AG04449 (cell line): ENCODE measurements at places on chromosomes 3 and 15.

DNA sequence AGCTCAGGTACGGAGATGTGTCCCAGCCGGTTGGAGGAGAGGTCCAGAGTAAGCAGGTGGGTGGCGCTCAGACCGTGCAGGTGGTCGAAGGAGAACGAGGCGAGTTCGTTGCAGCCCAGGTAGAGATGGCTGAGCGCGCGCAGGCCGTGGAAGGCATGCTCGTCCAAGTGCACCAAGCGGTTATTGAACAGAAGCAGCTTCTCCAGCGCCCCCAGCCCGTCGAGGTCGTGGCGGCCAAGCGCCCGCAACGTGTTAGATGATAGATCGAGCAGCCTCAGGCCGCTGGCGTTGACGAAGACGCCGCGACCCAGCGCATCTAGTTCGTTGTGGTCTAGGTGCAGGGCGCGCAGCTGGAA, 648 bp downstream of the AMIGO3 start:
- DNase-seq: no peak

DNA sequence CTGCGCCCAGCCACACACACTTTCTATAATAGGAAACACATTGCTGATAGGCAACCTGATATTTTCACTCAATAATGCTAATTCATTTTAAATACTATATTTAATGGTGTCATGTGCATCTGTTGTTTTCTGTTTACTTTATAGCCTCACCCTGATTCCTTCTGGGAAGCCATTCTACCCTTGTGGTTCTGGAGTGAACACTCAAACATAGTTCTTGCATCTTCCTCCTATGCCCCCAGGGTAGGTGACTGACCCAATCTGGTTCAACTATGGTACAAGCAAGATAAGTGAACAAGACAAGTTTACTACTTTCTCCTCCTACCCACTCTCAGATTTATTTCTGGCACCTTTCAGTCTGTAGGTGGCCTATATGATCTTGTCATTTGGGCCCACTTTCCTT, 4.3 kb upstream of the SCG3 start:
- no peak for DNase-seq

GRCh38 chr3:64319391-64319790, 94.1 kb upstream of the PRICKLE2 start:
- DNase-seq: no peak

- DNase-seq: no peak
These were observed 102.9 kb upstream of the KLF13 start for GRCh38 chr15:31223478-31224350.

DNA sequence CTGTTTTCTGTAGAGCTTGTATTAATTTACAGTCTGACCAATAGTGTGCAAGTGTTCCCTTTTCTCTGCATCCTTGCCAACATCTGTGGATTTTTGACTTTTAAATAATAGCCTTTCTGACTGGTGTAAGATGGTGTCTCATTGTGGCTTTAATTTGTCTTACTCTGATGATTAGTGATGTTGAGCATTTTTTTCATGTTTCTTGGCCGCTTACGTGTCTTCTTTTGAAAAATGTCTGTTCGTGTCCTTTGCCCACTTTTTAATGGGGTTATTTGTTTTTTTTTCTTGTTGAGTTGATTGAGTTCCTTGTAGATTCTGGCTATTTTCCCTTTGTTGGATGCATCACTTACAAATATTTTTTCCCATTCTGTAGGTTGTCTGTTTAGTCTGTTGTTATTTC, 7.6 kb upstream of the ACOX2 start:
- DNase-seq: no peak

GRCh38 chr3:24156466-24156865, 211.4 kb downstream of the NR1D2 start:
- no peak for DNase-seq

DNA sequence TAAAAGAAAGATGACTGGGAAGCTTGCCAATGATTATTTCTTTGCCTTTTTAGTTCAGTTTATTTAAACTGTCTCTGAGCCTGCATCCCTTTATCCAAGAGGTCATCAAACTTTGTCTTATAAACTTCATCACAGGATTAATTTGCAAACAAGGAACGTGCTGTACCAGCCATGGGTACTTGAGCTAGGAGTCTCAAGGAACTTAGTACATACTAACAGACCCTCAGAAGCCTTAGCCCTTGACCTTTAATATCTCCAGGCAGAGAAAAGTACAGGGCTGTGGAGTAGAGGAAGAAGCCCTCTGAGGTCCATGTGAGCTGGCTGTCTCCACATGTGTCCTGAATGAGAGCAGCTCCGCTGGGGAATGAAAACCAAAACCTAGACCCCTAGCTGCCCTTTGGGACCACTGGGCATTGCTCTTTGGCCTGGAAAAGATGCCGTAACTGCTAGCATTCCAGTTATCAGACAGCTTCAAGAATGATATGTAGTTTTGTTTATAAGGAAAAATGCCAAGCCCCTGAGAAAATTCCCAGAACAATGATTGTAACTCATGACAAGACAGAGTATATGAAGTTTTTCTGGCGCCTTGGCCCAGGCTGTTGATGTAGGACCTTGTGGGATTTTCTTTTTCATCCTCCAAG, 92.1 kb downstream of the ASB7 start:
- DNase-seq: no peak

DNA sequence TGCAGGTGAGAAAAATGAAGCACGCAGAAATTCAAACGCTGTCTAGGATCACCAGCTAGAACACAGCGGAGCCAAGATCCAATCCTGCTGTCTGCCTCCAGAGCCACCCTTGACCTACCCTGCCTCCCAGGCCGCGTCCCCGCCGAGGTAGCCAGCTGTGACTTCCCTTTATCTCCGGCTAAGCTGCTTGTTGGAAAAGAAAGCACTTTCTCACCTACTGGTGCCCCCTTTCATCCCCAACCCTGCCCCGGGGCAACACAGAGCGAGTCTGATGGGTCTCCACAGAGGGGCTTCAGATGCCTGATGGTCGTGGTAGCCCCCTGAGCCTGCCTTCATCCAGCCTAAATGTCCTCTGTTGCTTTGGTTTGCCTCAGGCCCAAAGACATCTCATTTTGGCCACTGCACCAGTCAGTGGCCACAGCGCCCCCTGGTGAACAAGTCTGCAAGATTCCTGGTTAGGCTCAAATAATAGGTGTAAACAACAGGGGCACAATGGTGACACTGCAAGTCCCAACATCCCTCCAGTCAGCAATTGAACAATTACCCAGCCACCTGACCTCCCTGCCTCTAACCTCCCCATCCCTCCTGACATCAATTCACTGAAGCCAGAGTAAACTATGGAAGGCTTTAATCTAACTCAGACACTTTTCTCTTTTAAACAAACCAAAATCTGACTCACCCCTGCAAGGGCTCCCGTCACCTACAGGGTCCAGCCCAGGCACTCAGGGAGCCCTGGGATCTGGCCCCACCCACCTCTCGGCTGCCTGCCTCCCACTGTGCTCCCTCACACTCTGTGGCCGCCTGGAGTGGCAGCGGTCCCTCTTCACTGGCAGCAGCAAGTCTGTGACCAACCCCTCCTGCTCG, 27.3 kb upstream of the BCL2L10 start:
- no peak for DNase-seq

GRCh38 chr3:117281371-117281770, 571.8 kb downstream of the TUSC7 start:
- peak; percentile 5 for DNase-seq

GRCh38 chr3:73513260-73513659, 111.5 kb downstream of the PDZRN3 start:
- no peak for DNase-seq

- no peak for DNase-seq
These were observed 127.1 kb downstream of the KCNMB2 start for GRCh38 chr3:178663201-178663934.

- no peak for DNase-seq
These were observed 793 bp downstream of the SLC30A4 start for GRCh38 chr15:45521596-45522327.

GRCh38 chr15:101604124-101604874, 47.9 kb downstream of the TM2D3 start:
- no peak for DNase-seq

GRCh38 chr15:66085128-66085527, 168.4 kb downstream of the MEGF11 start:
- no peak for DNase-seq

DNA sequence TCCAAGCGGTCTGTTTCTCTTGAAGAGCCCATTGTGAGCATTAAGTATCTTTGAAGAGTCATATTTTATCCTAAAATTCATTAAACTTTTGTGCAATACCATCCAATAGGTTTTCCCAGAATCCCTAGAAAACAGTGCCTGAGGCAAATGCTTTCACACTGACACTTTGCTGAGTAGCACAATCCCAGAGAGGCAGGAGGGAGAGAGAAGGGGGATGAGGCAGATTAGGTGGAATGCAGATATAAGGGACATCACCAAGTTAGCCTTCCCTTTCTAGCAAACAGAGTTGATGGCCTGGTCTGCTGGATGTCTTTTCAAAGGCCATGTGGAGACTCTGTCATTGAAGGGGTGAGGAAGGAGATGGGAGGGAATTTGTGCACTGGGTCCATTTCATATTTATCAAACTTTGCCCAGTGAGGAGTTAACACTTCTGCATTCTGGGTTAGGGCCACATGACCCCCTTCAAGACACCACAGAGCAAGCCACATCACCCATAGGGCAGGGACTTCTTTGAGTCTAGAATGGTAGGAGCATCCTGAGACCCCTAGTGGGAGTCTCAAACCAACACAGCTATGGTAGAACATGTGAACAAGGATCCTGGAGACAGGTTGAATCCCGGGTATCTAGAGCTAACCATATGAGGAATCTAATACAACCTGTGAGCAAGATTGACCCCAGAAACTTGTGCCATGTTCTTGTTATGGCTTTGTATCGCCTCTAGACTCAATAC, 32.0 kb upstream of the SEMA6D start:
- no peak for DNase-seq

DNA sequence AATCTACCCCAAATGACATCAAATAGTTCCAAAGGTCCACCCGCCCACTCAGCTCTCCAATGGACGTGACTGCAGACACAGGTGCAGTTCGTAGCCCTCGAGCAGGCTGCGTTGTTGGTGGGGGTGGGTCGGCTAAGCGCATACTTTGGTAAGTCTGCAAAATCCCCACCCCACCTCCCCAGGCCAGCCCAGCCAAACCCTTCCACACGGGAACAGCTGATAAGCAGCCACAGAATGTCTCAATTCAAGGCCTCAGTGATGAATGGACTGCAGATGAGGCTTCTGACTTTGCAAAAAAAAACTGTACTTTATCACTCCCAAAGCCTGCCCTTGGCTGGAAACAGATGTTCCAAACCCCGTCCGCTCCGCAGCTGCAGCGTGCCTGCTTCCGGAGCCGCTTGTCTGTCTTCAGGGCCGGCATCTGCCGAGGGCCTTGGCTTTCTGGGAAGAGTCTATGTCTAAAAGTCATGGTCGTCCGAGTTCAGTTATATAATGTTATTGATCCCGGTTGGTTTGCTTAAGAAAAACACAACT, 38.2 kb downstream of the PCSK6 start:
- DNase-seq: no peak

GRCh38 chr3:134474956-134475355, 10.8 kb downstream of the ANAPC13 start:
- DNase-seq: no peak

DNA sequence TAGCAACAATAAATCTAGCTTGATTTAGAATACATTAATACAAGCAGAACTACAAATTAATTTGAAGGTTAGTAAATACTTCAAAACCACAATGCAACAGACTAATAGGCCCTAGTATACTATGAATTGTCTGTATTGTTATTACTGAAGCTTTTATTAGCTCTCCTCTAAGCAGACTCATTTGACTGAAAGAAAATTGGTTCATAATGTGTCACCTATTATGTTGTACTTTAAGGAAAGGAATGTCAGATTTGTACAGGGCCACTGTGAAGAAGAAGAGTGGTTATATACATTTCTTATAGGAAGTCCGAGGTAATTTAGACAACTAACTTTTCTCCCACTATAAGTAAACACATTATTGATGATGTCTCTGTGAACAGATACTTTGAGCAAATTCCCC, 954.5 kb downstream of the ZPLD1 start:
- no peak for DNase-seq
